Inflammatory macrophage (primary cell): ENCODE measurements at places on chromosomes 4 and X.
A peak's percentile ranks its signal among the peaks of the same experiment; 100 is the strongest.

DNA sequence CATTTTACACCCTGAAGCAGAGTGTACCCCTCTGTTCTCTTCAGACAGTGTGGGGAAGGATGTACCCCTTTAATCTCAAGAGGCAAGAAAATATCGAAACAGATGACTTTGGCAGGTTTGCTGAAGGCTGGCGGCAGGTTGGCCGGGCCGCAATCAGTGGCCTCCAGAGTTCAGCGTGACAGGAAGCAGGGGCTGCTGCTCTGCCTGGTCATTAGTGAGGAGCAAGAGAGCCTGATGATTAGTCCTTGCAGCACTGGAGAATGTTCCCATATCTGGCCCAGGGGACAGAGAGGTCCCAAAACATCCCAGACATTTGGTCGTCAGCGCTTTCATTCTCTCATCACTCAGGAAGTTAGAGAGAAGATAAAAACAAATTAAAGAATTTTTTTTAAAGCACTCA lies 352.8 kb downstream of the SPRY1 start:
- no peak for DNase-seq

DNA sequence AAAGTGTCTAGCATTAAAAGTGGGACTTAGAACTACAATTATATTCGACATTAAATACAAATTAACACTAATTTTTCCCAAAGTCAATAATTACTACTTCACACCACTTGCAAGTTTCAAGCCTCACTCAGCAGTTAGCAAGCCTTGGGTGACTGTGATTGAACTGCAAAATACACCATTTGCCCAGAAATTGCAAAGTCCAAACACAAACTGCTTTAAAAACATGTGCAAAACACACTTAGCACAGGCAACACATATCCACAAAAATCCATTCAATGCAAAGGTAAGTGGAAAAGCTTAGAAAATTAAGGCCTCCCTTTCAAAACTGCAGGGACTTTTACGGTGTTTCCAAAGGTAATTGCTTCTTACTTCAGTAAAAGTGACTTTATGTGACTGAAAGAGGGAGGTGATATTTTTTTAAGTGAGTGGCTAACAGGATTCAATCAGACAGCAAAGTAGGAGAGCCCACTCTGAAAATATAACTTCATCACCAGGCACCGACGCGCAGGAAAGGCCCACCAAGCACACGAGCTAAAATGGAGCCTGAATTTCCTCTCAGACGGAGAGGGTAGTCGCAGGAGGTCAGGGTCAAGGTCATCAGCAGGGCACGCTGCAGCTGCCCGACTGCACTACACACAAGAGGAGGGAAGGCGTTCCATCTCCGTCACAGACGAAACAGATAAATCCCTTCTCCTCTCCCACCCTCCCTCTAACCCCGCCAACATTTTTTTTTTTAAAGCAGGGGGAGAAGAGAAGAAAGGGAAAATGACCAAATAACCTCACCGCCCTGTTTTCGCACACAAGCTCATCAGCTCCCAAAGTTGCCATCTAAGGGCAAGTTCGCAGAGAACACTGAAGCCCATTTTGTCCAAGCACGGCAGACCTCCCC lies 3.1 kb downstream of the ZNF827 start:
- no peak for DNase-seq

DNA sequence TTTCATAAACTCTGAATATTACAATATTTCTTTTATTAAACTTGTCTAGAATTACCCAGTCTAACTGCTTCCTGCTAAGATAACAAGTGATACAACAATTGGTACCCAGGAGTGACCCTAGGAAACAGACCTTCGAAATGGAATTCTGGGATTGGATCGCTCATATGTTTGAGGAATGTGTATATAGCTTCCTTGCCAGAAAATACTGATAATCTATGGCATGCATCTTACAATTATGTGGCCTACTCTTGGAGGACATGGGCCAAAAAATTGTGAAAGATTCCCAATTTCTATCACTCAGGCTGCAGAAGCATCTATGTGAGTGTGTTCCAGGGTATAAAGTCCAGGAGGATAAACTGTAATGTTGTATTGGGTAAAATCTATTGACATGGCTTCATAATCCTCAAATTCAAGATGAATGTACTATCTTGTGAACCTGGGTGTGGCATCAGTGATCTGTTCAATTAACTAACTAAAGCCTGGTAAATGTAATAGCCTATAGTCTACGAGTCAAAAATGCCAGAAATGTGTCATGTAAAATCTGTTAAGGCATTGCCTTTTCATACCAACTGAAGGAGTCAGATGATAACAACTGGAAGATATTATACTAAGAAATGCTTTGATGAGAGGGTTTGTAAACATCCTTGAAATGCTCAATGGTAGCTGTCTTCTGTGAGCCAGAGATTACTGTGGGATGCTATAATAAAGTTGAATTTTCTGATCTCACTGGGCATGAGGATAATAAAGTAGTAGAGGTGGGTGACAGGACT lies 1499.3 kb downstream of the PCDH7 start:
- no peak for DNase-seq

DNA sequence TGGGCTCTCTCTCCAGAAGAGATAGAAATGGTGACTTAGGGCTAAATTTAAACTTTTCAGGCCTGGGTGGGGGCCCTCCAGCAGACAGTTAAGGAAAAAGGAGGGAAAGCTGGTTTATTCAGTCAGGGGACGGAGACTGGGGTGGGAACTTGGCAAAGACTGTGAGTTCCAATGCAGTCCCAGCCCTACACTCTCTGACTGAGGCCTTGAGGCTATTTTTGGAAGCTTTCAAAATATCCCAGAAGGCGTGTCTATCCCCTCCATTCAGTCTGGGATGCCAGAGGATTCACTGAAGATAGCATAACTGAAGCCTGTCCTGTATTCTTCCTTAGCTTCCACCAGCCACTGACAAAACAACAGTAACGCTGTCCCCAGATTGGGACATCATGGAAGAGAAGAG lies 32.1 kb upstream of the MSN start:
- DNase-seq: no peak

- DNase-seq: peak; percentile 61
Measured at GRCh38 chrX:19496711-19497110, 18.6 kb downstream of the MAP3K15 start.

- no peak for DNase-seq
Measured at GRCh38 chrX:140799216-140799615, 89.7 kb downstream of the LINC00632 start.

- DNase-seq: peak; percentile 51
Measured at GRCh38 chrX:11380187-11380844, 87.1 kb downstream of the AMELX start.

DNA sequence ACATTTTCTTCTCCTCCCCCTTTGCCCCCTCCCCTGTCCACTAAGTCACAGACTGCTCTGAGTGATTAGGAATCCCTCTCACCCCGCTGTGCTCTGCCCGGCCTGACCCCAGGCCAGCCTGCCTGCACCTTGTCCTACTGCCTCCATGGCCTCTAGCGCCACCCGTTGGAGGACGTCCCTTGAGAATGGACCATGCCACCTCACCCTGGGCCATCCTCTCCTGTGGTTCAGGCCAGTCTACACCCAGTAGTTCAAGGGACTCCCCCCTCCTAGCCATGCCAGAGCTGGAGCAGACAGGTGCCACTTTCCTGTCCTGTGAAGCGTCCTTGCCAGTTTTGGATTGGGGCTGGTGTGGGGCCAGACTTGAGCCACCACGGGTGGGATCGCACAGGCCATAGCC lies 9.7 kb upstream of the IRAK1 start:
- DNase-seq: no peak

- DNase-seq: no peak
Measured at GRCh38 chr4:174241162-174241561, 42.3 kb downstream of the FBXO8 start.

- no peak for DNase-seq
Measured at GRCh38 chr4:102139132-102139573, 206.1 kb downstream of the SLC39A8 start.

DNA sequence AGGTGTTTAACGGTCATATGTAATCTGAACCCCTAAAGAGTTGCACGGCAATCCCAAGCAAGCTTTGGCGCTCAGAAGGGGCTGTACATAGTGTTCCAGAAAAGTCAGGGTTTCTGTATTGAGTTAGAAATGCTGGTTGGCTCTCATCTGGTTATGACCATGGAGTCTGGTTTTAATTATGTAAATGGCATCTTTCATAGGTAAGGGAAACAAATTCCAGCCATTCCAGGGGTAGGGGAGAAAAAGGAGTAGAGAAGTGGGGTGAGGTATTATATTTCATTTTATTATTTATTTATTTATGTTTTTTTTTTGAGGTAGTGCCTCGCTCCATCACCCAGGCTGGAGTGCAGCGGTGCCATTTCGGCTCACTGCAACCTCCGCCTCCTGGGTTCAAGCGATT lies 15.9 kb downstream of the KLF3 start:
- DNase-seq: no peak

- DNase-seq: no peak
Measured at GRCh38 chr4:78653655-78654054, 102.1 kb downstream of the ANXA3 start.

- no peak for DNase-seq
Measured at GRCh38 chrX:102558607-102559006, 40.7 kb upstream of the ARMCX5 start.

- no peak for DNase-seq
Measured at GRCh38 chrX:110541266-110541665, 182.6 kb downstream of the RTL9 start.

GRCh38 chr4:74318276-74318675 lies 10.0 kb downstream of the EPGN start:
- no peak for DNase-seq

- no peak for DNase-seq
Measured at GRCh38 chr4:108036213-108036612, 46.5 kb downstream of the HADH start.

- DNase-seq: no peak
Measured at GRCh38 chrX:106862972-106863688, 40.0 kb downstream of the RIPPLY1 start.

DNA sequence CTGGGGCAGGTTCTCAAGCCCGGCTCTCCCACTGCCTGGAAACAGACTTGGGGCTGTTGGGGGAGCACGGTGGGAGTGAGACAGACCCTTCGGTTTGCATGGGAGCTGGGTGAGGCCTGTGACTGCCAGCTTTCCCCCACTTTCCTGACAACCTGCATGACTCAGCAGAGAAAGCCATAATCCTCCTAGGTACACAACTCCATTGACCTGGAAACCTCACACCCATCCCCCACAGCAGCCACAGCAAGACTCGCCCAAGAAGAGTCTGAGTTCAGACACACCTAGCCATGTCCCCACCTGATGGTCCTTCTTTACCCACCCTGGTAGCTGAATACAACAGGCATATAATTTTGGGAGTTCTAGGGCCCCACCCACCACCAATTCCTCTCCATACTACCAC lies 57.6 kb upstream of the UBQLN2 start:
- no peak for DNase-seq

DNA sequence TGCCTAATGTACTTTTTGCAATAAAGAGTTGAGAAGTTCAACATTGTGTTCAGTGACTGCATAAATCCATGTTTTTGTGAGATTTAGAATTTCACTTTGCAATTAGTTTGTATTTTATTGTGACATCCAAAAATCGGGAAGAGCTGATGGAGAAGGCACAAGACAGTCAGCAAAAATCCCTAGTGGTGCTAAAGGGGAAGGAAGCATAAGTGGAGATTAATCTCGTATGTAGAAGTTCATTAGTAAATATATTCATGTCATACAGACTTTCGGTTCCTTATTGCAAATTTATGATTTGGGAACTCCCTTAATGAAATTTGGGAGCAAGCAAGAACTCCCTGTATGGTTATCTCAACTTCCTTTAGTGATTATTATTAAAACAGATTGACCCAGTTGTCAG lies 57.8 kb upstream of the SLC39A8 start:
- peak; percentile 72 for DNase-seq

DNA sequence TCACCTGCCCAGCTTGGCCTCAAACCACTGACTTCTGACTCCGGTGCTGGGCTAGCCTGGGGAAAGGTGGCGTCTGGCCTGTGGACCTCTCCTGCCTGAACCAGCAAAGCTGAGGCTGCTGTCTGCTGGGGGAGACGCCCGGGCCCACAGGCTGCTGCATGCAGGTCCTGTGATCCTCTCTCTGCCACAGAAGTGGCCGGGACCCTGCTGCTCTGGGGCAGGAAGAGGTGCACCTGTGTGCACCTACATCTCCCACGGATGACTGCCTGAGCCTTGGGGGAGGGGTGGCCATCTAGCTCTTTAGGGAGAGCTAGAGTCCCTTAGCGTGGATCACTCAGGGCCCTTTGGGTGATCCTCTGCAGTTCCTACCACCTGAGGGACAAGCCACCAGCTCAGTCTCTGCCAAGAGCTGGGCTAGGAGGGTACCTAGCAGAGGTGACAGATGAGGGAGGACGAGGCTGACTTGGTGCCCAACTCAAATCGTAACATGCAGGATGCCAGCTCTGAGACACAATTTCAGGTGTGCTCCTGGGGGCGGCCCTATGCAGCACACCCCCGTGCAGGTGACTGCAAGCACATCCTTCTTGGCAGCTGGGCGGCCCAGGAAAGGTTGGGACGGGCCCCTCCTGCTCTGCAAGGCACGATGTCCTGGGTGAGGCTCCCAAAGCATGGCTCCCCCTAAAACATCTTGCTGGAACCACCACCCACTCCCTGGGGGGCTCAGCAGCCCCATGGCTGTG lies 22.5 kb downstream of the LETM1 start:
- DNase-seq: no peak

- no peak for DNase-seq
Measured at GRCh38 chr4:77617203-77617602, 11.6 kb downstream of the CXCL13 start.

- no peak for DNase-seq
Measured at GRCh38 chr4:105952591-105952990, 57.3 kb downstream of the NPNT start.

- DNase-seq: no peak
Measured at GRCh38 chr4:38930204-38930603, 62.6 kb downstream of the FAM114A1 start.

DNA sequence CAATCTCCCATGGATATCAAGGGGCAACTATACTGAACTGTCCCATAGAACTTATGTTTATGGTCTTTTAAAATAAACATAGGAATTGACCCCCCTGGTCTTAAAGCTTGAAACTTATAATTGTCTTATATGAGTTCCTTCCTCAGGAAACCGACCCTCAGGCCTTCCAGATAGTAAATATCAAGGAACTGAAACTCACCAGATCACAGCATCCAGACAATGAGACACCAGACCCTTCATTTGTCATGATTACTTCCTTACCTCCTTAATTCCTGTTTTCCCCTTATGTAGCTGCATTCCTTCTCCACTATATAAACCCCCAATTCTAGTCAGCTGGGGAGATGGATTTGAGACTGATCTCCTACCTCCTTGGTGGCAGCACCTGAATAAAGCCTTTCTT lies 94.8 kb upstream of the GRPR start:
- peak; percentile 20 for DNase-seq

DNA sequence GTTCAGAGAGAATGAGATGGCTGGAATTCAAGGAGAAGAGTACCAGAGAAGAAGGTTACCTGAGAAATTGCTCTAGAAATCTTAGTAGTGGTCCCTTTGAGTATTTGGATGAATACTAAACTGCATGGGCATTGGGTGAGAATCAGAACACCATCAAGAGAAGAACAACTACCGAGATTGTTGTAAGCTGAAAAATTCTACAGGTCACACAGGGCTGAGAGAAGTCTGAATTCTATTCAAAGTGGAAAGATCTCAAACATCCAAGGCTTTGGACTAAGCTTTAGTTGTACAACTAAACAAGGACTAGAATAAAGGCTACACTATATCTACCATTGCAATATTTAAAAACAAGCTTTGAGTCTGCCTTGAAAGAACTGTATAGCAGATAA lies 40.8 kb downstream of the LRBA start:
- no peak for DNase-seq

- no peak for DNase-seq
Measured at GRCh38 chrX:17192106-17192505, 182.9 kb upstream of the NHS start.

- no peak for DNase-seq
Measured at GRCh38 chr4:144970597-144970996, 127.4 kb downstream of the ANAPC10 start.

- no peak for DNase-seq
Measured at GRCh38 chr4:166802346-166802745, 431.9 kb downstream of the SPOCK3 start.
